ENCODE measurements at places on chromosomes 3 and 15.

DNA sequence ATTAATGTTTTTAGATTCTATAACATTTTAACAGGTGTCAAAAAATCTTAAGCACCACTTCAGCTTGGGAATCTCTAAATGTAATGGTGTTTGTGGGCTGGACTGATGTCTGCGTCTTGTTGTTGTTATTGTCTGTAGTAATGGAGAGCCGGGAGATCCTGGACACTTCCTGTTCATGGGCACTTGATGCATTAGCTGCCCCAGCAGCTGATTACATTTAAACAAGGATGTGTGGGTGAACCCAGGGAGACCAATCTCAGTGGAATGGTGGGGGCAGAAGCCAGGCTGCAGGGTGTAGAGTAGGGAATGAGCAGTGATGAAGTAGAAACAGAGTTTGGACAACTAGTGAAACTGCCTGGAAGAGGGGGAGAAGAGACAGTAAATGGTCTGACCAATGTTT, 7.8 kb downstream of the CCR5AS start:
- no peak for DNase-seq

- no peak for DNase-seq
Observed at GRCh38 chr3:14725564-14726440, 50.9 kb downstream of the C3orf20 start.

- DNase-seq = no peak
Observed at GRCh38 chr3:104916971-104917370, 449.7 kb upstream of the ALCAM start.

- no peak for DNase-seq
Observed at GRCh38 chr3:14254812-14255702, 76.4 kb downstream of the LSM3 start.

DNA sequence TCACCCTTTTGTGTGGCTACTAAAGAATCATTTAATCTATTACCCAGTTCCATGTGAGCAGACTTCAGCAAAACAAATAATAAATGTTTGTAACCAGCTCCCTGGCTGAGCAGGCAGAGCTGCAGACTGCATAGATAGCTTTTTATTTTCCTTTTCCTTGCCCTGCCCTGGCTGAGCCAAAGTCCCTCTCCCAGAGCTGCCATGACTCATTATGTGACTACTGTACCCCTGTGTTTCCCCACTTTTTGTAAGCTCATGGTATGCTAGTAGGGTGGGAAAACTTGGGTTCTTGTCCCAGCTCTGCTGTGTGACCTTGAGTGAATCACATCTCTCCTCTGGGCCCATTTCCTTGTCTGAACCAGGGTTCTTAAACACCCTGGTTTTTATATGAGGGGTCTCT, 127.5 kb downstream of the CLSTN2 start:
- DNase-seq = no peak

DNA sequence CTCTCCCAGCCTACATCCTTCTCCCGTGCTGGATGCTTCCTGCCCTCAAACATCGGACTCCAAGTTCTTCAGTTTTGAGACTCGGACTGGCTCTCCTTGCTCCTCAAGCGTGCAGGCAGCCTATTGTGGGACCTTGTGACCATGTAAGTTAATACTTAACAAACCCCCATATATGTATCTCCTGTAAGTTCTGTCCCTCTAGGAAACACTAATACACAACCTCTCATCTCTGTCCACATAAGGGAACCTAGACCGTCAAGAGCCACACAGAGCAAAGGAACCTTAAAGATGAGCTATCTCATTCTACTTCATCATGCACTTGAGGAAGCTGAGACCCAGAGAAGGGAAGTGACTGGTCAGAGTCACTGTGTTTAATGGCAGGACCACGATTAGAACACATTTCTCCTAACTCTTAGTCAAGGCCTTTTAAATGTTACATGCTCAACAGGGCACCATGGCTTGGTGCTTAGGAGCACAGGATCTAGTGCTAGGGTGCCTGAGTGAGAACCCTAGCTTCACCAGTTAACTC, 50.3 kb downstream of the NPTN start:
- no peak for DNase-seq

- no peak for DNase-seq
Observed at GRCh38 chr15:40984964-40985363, 31.7 kb downstream of the CHAC1 start.

DNA sequence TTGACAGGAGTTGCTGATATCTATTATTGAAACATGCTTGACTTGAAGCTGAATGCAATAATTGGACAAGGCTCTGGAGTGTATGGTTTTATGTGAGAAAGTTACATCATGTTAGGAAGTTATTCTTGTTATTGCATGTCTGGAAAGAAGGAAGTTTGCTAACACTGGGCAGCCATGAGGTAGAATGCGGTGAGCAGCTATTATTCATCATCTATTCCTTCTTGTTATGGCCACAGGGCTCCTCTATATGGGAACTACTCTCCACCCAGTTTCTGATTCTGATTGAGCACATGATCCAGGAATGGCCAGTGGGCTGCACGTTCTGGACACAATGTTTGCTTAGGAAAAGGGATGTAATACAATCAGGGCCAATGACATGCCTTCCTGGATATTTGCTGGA, 37.8 kb upstream of the SCN5A start:
- no peak for DNase-seq

DNA sequence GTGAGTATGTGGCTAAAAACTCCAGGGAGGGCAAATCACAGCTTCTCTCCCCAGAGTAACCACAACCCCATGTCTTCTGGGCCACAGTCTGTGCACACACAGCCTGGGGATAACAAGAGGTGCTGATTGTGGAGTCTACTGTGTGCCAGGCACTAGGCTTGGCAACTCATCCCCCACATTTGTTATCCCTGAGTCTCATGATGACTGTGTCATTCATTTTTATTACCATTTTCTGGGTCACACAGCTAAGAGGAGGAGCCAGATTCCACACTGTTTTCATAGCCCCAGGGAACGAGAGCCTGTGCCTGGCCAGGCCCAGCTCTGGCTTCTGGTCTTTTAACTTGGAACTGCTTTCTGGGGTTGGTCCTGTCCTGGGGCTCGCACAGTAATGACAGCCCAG, 34.5 kb downstream of the ESYT3 start:
- no peak for DNase-seq

GRCh38 chr3:172179680-172180399, 140.5 kb downstream of the FNDC3B start:
- DNase-seq = no peak

GRCh38 chr15:29331071-29331470, 61.4 kb upstream of the NSMCE3 start:
- DNase-seq = no peak

GRCh38 chr3:89113893-89114840, 6.7 kb downstream of the EPHA3 start:
- peak; percentile 66 for DNase-seq

- DNase-seq = no peak
Observed at GRCh38 chr3:74009961-74010844, 385.5 kb upstream of the PDZRN3 start.

DNA sequence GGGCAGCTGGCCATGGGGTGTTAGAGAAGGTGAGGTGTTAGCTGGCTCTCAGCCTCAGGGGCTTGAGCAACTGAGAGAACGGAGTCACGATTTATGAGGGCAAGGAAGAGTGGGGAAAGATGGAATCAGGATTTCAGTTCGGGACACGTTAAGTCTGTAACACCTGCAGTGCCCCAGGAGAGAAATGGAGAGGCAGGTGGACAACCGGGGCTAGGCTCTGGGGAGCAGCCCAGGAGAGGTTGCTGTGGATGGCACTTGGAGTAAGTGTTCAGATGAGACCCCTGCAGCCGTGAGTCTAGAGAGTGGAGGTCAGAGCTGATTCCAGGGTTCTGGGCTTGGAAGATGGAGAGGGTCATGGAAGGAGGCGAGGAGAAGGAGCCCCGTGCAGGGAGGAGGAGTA, 237.9 kb downstream of the OCA2 start:
- no peak for DNase-seq

DNA sequence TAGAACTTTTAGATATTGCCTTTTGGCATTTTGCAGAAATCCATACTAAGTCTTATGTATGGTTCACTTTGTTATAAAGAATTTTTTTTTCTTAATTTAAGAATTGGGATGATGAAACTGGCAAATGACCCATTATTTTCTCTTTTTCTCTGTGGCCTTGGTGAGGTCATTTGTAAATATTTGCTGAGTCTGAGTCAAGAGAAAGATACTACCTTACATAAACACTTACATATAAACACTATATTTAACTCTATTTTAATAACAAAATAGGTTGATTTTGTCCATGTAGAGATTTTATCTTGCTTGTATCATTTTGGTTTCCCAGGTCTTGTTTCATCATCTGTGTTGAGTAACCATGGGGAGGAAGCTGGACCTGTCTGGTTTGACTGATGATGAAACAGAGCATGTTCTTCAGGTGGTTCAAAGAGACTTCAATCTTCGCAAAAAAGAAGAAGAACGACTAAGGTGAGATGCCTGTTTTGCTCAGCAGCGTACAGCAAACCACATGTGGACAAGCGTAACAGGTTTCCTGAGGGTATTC, 91.1 kb downstream of the MYRIP start:
- no peak for DNase-seq

GRCh38 chr15:101168898-101169494, 82.9 kb downstream of the CHSY1 start:
- no peak for DNase-seq

DNA sequence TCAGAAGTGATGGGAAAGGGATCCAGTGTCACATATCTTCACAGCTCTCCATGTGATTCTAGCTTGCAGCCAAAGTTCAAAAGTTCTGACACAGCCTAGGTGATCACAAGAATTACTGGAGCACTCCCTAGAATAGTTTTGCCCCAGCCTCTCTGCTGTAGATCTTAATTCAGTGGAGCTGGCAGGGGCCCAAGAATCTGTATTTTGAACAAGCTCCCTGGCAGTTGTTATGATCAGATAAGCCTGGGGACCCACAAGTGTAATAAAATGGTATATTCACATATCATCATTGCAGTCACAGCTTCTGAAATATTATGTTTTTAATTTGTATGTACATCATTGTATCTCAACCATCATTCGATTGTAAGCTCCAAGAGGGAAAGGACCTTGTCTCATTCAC, 62.3 kb downstream of the NOX5 start:
- DNase-seq = no peak

GRCh38 chr3:146246526-146246925, 4.4 kb downstream of the PLSCR4 start:
- DNase-seq = no peak

DNA sequence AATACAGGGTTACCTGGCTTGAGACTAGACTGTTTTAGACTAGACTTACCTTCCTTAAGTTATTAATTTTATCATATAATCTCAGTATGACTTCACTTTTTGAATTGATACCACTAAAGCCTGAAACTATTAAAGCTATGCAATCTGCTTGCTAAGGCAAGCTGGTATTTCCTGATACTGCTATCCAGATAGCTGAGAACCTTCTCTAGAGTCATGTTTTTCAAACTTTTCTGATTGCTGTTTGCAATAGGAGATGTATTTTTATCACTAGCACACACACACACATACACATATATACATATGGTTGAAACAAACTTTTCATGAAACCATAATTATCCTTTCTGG, 9.3 kb upstream of the MAGI1 start:
- DNase-seq = no peak

- DNase-seq = no peak
Observed at GRCh38 chr3:58474967-58475578, 16.8 kb upstream of the KCTD6 start.

DNA sequence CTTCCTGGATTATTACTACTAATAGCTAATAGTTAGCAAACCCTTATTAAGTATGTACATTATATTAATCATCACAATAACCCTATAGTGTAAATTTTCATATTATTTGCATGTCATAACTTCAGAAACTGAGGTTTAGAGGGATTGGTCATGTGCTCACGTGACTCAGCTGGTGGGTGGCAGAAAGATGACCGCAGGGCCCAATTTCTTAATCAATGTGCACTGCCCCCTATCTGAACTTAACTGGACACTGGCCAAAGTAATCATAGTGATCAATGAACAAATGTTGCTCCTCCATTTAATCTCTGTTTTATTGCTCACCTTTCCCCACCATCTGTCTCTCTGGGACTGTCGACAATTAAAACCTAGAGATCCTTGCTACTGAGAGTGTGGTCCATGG, 52.2 kb downstream of the PLD1 start:
- no peak for DNase-seq

- no peak for DNase-seq
Observed at GRCh38 chr15:63663906-63664305, 66.7 kb downstream of the FBXL22 start.

Measured in prostate gland (tissue), 2 donors.